ENCODE measurements at places on chromosomes 1 and 21.

DNA sequence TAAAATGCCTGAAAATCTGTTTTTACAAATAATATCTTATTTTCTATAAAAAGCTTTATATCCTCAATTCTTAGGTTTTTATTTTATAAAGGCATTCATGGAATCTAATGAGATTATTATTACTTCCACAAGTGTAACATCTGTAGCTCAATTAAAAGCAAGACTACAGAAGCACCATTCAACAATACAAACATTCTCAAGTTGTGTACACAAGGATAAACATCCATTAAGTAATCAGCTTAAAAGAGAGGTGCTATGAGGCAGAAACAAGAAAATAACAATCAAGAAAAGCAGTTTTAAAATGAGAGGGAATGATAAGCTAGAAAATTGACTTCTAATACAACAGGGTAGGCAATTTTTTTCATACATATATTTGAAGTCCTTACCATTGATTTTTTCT lies 326.1 kb downstream of the MRPL39 start:
- no peak for DNase-seq

DNA sequence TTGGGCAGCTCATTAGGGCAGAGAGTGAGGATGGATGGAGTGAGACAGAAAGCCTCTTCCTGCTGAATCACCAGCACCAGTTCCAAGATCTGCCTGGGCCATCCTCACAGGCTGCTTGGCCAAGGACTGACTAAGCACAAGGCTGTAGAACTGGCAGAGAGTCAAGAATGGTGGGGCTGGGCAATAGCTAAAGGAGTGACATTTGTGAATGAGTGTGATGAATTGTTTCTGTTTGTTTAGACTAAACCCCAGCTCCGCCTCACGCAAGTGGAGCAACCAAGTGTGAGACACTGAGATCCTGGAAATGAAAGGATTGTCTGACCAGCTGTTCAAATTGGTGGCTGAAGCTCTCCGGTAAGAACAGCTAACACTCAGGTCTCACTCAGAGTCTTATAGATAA lies 38.6 kb downstream of the BRINP2 start:
- peak; percentile 100 for DNase-seq

GRCh38 chr1:38083541-38083940 lies 36.9 kb upstream of the POU3F1 start:
- no peak for DNase-seq

DNA sequence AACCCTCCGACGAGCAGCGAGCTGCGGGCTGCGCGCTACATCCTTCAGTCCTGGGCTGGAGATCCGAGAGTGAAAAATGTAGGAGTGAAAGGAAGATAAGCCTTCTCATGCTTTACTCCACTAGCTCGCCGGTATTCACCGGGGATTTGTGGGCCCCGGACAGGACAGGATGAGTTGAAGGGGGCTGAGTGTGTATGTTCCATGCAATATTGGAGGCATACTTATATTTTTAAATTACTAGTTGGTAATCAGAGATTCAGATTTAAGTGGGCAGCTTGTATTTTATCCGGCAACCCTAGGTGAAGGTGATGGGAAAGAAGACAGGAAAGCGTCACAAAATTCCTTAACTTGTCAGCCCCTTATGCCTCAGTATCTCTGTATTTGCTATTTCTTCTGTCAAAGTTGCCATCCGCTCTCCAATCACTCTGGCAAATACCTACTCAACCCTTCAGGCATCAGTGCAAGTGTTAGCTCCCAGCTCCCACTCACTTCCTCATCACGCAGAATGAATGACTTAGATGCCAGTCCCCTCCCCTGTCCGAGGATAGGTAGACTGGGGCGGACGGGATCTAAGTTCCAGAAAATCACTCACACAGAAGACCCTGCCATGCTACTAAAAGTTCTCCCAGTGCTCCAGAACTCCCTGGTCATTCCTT lies 503 bp upstream of the PIGM start:
- peak; percentile 10 for DNase-seq

- no peak for DNase-seq
These were observed 25.0 kb downstream of the ZBTB8B start for GRCh38 chr1:32489774-32490454.

DNA sequence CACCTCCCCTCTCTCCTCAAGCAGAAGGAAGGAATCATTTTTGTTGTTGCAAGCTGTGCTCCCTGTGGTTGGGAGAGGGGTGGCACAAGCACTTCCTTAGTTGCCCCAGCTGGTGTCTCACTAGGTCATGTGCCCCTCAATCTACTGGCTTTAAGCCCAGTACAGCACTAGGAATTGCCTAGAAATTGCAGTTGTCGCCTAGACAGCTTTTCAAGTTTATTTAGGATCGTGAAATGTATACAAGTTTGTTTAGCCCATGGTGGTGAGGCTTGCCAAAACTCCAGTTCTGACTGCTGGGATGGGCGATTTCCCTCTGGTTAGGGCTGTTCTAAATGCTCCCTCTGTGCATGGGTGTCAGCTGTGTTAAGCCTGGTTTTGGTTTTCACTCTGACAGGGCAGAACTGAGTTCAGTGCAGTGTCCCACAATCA lies 126.8 kb upstream of the ZNF644 start:
- DNase-seq = no peak

- DNase-seq = peak; percentile 23
These were observed 34.6 kb downstream of the RUNX1 start for GRCh38 chr21:35014302-35015041.

DNA sequence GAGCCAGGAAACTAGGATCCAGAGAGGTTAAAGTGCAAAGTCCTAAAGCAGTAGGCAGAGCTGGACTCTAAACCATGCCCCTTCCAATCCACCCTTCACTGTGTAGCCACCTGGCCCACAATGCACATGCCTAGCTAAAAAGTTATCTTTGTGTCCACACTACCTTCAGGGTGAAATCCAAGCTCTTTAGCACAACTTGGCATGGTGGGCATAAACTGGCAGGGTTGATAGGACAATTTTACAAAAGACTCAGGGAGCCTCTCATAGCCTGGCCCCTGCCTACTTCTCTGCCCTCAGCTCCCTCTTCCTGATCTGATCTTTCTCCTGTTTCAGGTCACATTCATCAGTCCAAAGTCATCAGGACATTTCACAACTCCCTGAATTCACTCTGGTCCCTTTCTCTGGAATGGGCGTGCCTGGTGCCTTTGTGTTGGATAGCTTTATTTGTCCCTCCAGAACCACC lies 513.9 kb downstream of the OMA1 start:
- no peak for DNase-seq

DNA sequence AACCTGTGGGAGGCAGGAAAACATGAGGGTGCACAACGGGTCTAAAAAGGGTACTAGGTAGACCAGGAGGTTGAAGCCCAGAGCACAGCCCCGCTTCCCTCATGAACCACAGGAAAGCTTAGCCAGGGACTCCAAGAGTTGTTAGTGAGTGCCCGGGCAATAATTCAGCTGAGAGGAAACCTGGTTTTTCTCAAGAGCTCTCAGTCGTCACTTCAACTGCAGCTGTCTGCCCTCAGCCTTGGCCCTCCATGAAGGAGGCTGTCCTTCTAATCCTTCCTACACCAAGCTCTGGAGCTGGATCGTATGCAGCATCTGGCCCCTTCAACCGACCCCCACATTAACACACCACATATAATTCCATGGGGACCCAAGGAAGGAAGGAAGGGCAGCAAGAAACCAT lies 77.0 kb upstream of the BACE2 start:
- DNase-seq = no peak

GRCh38 chr1:234315091-234315541 lies 58.1 kb upstream of the COA6 start:
- DNase-seq = peak; percentile 79

GRCh38 chr1:54757833-54758232 lies 6.5 kb downstream of the PARS2 start:
- DNase-seq = no peak

GRCh38 chr21:26570203-26570602 lies 2.9 kb downstream of the CYYR1 start:
- no peak for DNase-seq

- no peak for DNase-seq
These were observed 17.1 kb downstream of the UTP25 start for GRCh38 chr1:209844695-209845407.

- no peak for DNase-seq
These were observed 148.2 kb downstream of the PTPRU start for GRCh38 chr1:29384496-29385015.

DNA sequence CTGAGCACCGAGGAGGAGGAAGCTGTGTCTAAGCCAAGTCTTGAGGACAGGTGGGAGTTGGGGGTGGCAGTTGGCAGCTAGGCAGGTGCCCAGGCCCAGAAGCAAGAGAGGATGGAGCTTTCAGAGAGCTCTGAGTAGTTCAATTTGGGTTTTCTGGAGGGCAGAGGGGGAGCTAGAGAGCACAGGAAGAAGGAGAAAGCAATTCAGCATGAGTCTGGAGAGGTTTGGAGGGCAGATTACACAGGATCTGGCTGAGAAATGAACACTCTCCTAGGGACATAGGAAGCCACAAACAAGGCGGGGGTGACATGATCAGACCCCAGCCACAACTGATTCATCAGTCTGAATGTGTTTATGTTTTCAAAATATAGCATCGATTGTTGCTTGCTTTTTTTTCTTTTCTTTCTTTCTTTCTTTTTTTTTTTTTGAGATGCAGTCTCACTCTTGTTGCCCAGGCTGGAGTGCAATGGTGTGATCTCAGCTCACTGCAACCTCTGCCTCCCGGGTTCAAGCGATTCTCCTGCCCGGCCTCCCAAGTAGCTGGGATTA lies 23.8 kb downstream of the PTPRF start:
- DNase-seq = peak; percentile 48

DNA sequence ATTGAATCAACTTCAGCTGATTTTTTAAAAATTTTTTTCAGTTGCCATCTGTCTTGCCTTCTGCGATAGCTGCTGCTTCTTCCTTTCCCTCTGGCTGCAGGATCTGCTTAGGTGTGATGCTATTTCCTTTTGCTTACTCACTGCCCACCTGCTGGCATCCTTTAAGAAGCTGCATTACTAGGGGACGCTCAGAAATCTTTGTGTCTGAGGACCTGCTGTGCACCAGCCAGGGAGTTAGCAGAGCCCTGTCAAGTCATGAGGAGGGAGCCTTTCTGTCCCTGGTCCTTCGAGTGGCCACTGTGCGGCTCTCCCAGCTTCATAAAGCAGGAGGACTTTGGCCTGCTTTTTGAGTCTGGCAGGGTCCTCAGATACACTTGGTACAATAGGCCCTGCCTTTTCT lies 327.8 kb downstream of the USH2A start:
- no peak for DNase-seq

DNA sequence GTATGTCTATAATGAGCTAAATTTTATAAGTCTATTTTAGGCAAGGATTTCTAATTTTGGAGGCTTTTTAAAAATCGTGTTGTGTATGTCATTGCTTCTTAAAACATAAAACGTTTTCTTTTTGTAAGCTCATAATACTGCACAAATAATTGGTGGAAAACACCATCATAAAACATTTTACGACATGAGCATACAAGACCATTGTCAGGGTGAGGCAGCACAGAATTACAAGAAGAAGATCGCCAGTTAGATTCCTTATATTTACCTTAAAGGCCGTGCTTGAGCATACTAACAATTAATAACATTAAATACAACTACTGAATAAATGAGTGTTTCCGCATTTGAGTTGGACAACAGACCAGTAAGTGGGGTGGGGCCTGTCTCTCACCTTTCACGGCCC lies 19.1 kb upstream of the LMX1A start:
- DNase-seq = no peak

GRCh38 chr1:160541622-160542302 lies 18.7 kb upstream of the SLAMF6 start:
- no peak for DNase-seq

- DNase-seq = peak; percentile 97
These were observed 2.1 kb downstream of the EVA1B start for GRCh38 chr1:36321119-36321951.

DNA sequence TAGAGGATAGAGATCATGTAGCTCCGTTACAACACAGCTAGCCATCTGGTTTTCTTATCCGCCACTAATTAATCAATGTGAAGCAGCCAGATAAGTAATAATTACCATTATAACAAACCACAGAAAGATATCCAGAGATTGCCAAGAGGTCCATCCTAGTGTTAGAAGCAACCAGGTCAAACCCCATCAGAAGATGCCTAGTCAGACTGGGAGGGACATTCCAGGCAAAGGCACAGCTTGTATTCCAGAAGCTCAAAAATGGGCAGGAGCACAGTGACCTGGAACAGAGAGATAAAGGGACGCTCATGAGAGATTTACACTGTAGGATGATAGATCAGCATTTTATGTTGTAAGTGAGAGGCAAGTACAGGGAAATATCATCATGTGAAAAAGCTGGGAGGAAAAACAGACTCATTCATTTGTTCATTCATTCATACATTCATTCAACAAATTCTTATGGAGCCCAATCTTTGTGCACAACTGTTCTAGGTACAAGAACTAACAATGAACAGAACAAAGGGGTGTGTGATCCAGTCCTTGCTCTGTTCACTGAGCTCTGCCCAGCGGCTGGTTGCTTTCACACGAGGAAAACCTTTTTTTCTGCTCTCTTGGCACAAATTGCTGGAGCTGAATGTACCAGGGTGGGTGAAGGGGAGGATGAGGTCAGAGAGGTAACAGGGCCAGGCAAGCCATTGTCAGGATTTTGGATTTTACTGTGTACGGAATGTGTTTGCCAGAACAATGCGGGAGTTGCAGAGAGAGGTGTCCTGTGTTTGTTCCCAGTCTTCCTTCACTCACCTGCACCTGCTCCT lies 240.8 kb upstream of the FGGY start:
- DNase-seq = no peak

GRCh38 chr1:162035241-162035640 lies 11.6 kb upstream of the OLFML2B start:
- DNase-seq = peak; percentile 44

DNA sequence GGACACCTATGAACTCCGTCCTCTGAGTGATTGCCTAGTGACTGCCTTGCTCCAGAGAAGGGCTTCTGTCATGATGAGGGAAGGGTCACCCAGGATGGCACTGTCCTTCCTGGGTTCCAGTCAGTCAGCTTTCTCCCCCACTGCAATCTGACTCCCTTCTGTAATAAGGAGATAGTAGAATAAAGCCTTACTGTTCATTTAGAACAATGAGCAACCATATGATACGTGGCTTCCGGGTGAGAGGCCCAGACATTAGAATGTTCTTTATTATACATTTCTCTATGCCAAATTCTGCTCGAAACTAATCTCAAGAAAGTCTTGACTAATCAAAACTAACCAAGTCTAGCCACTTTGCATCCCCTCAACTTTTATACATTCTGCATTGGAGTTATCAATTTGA lies 8.5 kb upstream of the MTMR11 start:
- DNase-seq = no peak

GRCh38 chr1:67440339-67440738 lies 10.1 kb upstream of the SERBP1 start:
- DNase-seq = peak; percentile 24

- DNase-seq = no peak
These were observed 167.8 kb downstream of the PATJ start for GRCh38 chr1:61910035-61910434.
